ENCODE measurements at places on chromosomes 1 and 21. TPM values are rescaled to one million over a fixed set of nuclear protein-coding genes. Genes with fewer than 3 reads are reported as not detected.

DNA sequence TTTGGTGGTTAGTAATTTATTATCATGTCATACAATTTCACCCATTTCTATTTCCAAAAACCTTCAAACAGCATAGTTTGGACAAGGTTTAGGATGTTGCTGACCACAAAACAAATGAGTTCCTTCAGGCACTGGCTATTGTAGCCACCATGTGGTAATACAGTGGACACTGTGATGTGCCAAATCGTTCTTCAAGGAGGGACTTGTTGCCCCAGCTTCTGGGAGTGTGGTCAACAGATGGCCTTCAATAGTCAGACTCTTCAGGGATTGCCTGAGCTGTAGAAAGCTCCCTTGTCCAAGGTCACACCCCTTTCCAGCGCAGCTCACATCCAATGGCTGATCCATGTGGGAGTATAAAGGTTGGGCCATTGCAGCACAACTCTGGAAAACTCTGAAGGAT is 2.6 kb downstream of the PDE4B start:
- H3K27ac ChIP-seq, result no peak overlapping the region
- peaks cover 40% of the 10 kb centered on the region for H3K27me3 ChIP-seq
- DNase-seq, result no peak
- no peaks in the 10 kb centered on the region for H3K36me3 ChIP-seq
- H3K4me1 ChIP-seq, result no peaks in the 10 kb centered on the region

LRRC8D gene
- polyA plus RNA-seq, result 39.8 TPM

ITSN1 gene
- not detected for polyA plus RNA-seq

RNU1-2 gene
- 27.4 TPM for polyA plus RNA-seq

DNA sequence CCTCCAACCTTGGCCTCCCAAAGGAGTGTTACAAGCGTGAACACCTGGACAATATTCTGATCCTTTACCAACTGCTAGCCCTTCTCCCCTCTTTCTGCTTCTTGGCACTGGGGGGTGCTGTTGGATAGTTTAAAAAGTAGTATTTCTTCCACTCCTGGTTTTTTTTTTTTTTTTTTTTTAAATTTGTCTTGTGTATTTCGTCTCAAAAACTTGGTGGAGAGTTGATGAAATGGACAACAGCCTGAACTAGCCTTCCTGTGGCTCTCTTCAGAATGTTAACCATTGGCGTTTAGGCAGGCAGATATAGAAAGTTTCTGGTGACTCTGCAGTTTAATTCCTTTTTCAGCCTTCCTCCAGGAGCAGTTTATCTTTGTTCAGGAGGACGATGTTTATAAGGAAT is 69.7 kb upstream of the USP24 start:
- no peak overlapping the region for H3K27ac ChIP-seq
- H3K4me3 ChIP-seq, result no peak overlapping the region
- peaks cover 10% of the 10 kb centered on the region for H3K4me1 ChIP-seq
- no peak for DNase-seq

CFAP45 gene
- polyA plus RNA-seq, result 0.93 TPM

GRCh38 chr1:203797216-203797615 is 1.8 kb downstream of the ZBED6 start:
- no peaks in the 10 kb centered on the region for H3K27me3 ChIP-seq
- H3K4me3 ChIP-seq, result peak overlapping the region; percentile 91
- DNase-seq, result no peak
- peaks cover 54% of the 10 kb centered on the region for H3K4me1 ChIP-seq
- no peak overlapping the region for H3K27ac ChIP-seq
- H3K36me3 ChIP-seq, result no peaks in the 10 kb centered on the region

DNA sequence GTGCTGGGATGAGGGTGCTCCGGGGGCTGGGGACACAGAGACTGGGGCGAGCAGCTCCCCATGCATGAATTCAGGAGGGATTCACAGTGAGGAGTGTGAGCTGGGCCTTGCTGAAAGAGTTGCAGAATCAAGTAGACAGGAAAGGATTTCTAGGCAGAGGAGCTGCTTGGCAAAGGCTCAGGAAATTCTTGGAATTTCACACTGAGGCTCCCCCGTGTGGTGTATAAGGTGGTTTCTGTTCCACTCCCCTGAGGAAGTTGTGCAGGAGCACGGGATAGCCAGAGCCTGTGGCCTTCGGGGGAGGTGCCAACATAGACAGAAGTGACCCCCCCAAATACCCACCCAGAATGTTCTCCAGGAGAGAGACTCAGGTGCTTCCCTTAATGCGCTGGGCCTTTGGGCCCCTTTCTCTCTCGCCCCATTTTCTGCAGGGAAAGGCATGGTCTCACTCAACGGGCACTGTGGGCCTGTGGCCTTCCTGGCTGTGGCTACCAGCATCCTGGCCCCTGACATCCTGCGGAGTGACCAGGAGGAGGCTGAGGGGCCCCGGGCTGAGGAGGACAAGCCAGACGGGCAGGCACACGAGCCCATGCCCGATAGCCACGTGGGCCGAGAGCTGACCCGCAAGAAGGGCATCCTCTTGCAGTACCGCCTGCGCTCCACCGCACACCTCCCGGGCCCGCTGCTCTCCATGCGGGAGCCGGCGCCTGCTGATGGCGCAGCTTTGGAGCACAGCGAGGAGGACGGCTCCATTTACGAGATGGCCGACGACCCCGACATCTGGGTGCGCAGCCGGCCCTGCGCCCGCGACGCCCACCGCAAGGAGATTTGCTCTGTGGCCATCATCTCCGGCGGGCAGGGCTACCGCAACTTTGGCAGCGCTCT is 58.5 kb upstream of the ACTL8 start:
- no peaks in the 10 kb centered on the region for H3K36me3 ChIP-seq
- DNase-seq, result no peak
- no peak overlapping the region for H3K4me3 ChIP-seq
- peaks cover 5% of the 10 kb centered on the region for H3K27me3 ChIP-seq
- no peaks in the 10 kb centered on the region for H3K4me1 ChIP-seq

GRCh38 chr1:164842870-164843269 is 283.9 kb downstream of the PBX1 start:
- no peak for DNase-seq
- H3K4me1 ChIP-seq, result no peaks in the 10 kb centered on the region
- no peak overlapping the region for H3K4me3 ChIP-seq

GRCh38 chr1:66654643-66655042 is 97.6 kb upstream of the DYNLT5 start:
- peaks cover 7% of the 10 kb centered on the region for H3K27me3 ChIP-seq
- H3K36me3 ChIP-seq, result no peaks in the 10 kb centered on the region
- H3K27ac ChIP-seq, result no peak overlapping the region
- no peak overlapping the region for H3K4me3 ChIP-seq

IVL gene
- not detected for polyA plus RNA-seq

- H3K27me3 ChIP-seq, result no peaks in the 10 kb centered on the region
- DNase-seq, result no peak
- H3K4me1 ChIP-seq, result peaks cover 17% of the 10 kb centered on the region
- peaks cover 9% of the 10 kb centered on the region for H3K36me3 ChIP-seq
- no peak overlapping the region for H3K4me3 ChIP-seq
- no peak overlapping the region for H3K27ac ChIP-seq
These were observed 549 bp downstream of the MSH4 start for GRCh38 chr1:75797273-75797588.

CDCA8 gene
- polyA plus RNA-seq, result 0.63 TPM

DNA sequence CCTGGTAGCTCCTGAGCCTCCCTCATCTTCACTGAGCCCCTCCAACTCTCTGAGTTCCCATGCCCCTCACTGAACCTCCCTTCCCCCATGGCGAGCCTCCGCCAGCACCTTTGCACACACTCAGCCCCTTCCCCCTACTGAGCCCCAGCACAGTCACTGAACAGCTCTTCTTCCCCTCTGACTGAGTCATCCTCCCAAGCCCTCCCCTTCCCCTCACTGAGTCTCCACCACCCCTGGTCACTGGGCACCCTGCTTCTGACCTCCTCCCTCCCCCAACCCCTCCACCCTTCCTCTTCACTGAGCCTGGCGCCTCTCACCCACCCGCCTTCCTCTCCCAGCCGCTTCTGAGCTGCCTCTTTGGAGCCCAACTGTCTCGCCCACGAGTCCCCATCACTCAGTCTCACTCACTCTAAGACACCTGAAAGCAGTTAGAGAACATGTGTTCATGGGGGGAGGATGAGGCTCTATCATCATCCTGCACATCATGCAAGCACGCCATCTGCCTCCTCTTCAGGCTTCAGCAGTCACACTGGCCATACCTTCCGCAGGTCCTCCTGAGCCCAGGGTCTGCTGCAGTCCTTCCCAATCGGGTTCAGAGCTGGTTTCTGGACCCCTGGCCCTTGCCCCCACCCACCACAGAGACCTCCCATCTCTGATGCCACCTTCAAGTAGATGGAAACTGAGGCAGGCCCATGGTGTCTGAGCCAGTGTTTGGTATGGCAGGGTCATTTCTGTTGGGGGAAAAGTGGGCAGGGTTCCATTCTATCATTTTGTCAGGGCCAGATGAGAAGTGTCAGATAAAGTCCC is 2.0 kb upstream of the TRNP1 start:
- peaks cover 34% of the 10 kb centered on the region for H3K27me3 ChIP-seq
- H3K27ac ChIP-seq, result no peak overlapping the region
- H3K36me3 ChIP-seq, result no peaks in the 10 kb centered on the region
- H3K4me3 ChIP-seq, result no peak overlapping the region

DNA sequence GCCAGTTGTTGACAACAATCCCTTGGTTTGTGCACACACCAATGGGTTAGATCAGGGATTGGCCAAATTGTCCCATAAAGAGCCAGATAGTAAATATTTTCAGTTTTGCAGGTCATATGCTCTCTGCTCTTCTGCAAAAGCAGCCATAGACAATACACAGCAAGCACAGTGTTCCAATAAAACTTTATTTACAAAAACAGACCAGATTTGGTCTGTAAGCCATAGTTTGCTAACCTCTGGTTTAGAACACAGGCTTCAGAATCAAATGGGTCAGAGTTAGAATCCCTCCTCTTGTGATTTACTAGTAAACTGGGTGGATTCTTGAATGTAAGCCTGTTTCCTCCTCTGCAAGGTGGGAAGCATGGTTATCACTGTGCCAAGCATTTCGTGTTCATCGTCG is 65.3 kb upstream of the EFHD2 start:
- no peak overlapping the region for H3K4me3 ChIP-seq
- no peak overlapping the region for H3K27ac ChIP-seq
- peaks cover 30% of the 10 kb centered on the region for H3K27me3 ChIP-seq
- H3K36me3 ChIP-seq, result peaks cover 8% of the 10 kb centered on the region
- peaks cover 12% of the 10 kb centered on the region for H3K4me1 ChIP-seq
- no peak for DNase-seq

DNA sequence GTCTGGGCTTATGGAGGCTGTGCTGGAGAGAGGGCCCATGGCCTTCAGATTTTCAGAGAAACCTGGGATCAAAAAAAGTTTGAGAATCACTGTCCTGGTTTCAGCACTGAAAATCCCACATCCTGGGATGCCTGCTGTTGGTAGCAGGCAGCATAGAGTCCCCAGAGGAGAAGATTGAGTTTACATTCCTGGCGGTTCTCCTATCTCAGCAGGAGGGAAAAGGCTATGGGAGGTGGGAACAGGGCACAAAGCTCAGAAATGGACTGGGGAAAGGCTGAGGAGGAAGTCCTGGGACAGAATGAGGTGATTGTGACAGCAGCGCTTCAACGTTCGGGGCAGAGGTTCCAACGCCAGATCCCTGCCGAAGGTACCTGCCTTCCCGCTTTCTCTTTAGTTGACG is 103.4 kb downstream of the ETS2 start:
- peaks cover 12% of the 10 kb centered on the region for H3K27me3 ChIP-seq
- H3K36me3 ChIP-seq, result peaks cover 7% of the 10 kb centered on the region
- no peaks in the 10 kb centered on the region for H3K4me1 ChIP-seq
- H3K4me3 ChIP-seq, result peak overlapping the region; percentile 47

NIBAN1 gene
- not detected for polyA plus RNA-seq

- DNase-seq, result no peak
- peaks cover 76% of the 10 kb centered on the region for H3K4me1 ChIP-seq
- peaks cover 7% of the 10 kb centered on the region for H3K36me3 ChIP-seq
- H3K4me3 ChIP-seq, result peak overlapping the region; percentile 97
These were observed 3.8 kb downstream of the CDC42SE1 start for GRCh38 chr1:151055581-151055980.

DNA sequence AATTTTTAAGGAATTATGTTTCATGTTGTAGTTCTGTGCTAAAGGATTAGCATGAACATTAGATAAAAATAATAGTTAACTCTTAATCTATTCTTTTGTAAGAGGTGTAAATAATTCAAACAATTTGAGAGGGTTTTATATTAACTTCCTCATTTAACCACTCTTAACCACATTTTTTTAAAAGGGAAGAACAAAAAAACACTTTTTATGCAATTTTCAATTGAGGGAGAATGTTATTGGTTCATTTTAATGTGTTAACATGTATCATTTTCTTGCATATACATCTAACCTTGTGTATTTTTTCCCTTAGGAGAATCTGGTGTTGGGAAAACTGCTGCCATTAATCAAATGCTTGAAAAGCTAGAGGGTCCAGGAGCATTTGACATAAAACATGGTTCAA is 169.0 kb downstream of the LBR start:
- no peak for DNase-seq
- H3K36me3 ChIP-seq, result no peaks in the 10 kb centered on the region
- H3K4me3 ChIP-seq, result no peak overlapping the region
- peaks cover 5% of the 10 kb centered on the region for H3K27me3 ChIP-seq
- no peaks in the 10 kb centered on the region for H3K4me1 ChIP-seq
- H3K27ac ChIP-seq, result no peak overlapping the region

LENEP gene
- not detected for polyA plus RNA-seq

- no peak overlapping the region for H3K27ac ChIP-seq
- H3K27me3 ChIP-seq, result no peaks in the 10 kb centered on the region
- no peak for DNase-seq
- peaks cover 31% of the 10 kb centered on the region for H3K4me1 ChIP-seq
These were observed 184.1 kb downstream of the ZBTB18 start for GRCh38 chr1:244235157-244235556.

- no peak overlapping the region for H3K4me3 ChIP-seq
- no peaks in the 10 kb centered on the region for H3K4me1 ChIP-seq
- no peaks in the 10 kb centered on the region for H3K36me3 ChIP-seq
- DNase-seq, result no peak
- H3K27ac ChIP-seq, result no peak overlapping the region
- H3K27me3 ChIP-seq, result no peaks in the 10 kb centered on the region
These were observed 118.7 kb downstream of the KCNK2 start for GRCh38 chr1:215201283-215201682.

- no peak overlapping the region for H3K4me3 ChIP-seq
- H3K36me3 ChIP-seq, result peaks cover 18% of the 10 kb centered on the region
- H3K27ac ChIP-seq, result peak overlapping the region; percentile 33
These were observed 163.2 kb upstream of the NBPF11 start for GRCh38 chr1:148315071-148315811.

RGSL1 gene
- polyA plus RNA-seq, result not detected

- DNase-seq, result no peak
These were observed 79.5 kb upstream of the SIPA1L2 start for GRCh38 chr1:232709386-232709785.

SLC25A34 gene
- polyA plus RNA-seq, result not detected

TNFSF18 gene
- not detected for polyA plus RNA-seq

GRCh38 chr1:158334526-158335212 is 3.3 kb upstream of the CD1B start:
- no peak overlapping the region for H3K27ac ChIP-seq
- no peaks in the 10 kb centered on the region for H3K27me3 ChIP-seq
- H3K4me3 ChIP-seq, result peak overlapping the region; percentile 34
- H3K4me1 ChIP-seq, result peaks cover 28% of the 10 kb centered on the region
- no peak for DNase-seq
